ENCODE measurements at places on chromosomes 6 and 20.

GRCh38 chr20:62148908-62149314 is 5.3 kb downstream of the SS18L1 start:
- no peak for DNase-seq

- DNase-seq, result no peak
Measured at GRCh38 chr6:155399062-155399744, 56.4 kb downstream of the NOX3 start.

DNA sequence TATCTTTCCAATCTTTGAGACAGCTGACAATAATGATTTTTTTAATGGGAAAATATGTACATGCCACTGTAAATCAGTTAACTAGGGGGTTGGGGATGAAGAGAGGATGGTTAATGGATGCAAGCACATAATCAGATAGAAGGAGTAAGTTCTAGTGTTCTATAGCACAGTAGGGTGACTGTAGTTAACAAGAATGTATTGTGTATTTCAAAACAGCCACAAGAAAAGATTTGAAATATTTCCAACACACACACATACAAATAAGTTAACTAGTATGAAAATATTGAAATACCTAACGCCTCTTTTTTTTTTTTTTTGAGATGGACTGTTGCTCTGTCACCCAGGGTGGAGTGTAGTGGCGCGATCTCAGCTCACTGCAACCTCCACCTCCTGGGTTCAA is 153.4 kb upstream of the SALL4 start:
- no peak for DNase-seq

DNA sequence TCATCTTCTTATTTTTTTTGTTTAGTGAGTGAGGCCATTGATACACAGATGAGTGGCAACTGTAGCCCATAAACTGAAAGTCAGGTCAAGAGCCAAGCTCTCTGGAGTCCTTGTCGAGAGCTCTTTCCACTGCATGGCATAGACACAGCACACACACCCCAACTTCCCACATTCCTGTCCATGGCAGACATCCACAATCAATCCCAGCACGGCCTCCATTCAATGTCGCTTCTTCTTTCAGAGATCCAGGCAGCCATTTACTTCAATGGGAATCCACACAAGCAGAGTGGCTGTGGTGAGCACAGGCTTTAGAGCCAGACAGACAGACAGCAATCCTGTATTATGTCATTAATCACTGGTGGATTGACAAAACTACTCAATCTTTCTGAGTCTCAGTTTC is 34.9 kb upstream of the ECI2 start:
- no peak for DNase-seq

DNA sequence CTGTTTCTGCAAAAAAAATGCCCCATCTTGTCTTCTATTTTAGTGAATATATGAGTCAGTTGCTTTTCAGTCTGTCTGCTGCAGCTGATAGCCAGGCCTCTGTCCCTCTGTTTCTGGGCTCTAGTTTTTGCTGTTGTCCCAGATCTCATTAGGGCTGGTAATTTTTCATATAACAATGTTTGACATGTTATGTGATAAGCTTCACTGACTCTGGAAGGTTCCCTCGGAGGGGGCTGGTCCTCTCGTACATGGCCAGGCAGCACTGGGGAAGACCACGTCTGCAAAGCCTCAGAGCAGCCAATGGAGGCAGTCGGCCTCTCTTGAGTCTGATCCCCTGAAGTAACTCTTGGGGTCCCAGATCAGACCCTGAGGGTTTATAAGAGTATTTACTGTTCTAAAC is 223.8 kb downstream of the THBS2 start:
- DNase-seq, result no peak

All from activated CD4-positive, alpha-beta T cell treated with anti-CD3 and anti-CD28 coated beads, Interleukin-2, amount 50 U/mL, for 24 hours (primary cell).